ENCODE measurements at places on chromosomes 4 and X. TPM values are rescaled to one million over a fixed set of nuclear protein-coding genes. Genes with fewer than 3 reads are reported as not detected.

MSANTD1 gene
- 1.2 TPM for total RNA-seq

SPP1 gene
- 91.0 TPM for total RNA-seq

HTN1 gene
- not detected for total RNA-seq

INTS12 gene
- 29.5 TPM for total RNA-seq

RPL10 gene
- 5,312 TPM for total RNA-seq
